ENCODE measurements at places on chromosomes 6 and 20.

GRCh38 chr6:111057074-111057752 lies 30.1 kb upstream of the SLC16A10 start:
- DNase-seq, result no peak

- no peak for DNase-seq
Measured at GRCh38 chr20:17676942-17677341, 5.1 kb downstream of the RRBP1 start.

GRCh38 chr20:13098720-13099355 lies 90.1 kb downstream of the SPTLC3 start:
- no peak for DNase-seq

DNA sequence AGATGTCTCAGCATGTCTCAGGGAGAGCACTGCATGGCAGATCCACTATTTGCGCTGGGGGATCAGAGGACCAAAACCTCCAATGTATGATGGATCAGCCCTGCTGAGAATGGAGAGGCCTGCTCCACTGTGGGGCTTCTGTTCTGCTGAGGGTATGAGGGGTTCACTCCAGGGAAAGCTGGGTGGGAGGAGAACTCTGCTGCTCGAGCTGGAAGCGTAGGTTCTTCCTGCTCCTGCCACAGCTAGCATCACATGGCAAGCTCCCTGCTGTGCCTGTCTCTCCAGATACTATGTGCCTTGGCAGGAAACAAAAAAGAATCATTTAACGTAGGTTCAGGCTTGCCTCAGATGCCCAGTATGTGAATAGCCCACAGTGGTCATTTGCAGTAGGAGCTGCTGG lies 105.8 kb downstream of the EPM2A start:
- DNase-seq, result no peak

DNA sequence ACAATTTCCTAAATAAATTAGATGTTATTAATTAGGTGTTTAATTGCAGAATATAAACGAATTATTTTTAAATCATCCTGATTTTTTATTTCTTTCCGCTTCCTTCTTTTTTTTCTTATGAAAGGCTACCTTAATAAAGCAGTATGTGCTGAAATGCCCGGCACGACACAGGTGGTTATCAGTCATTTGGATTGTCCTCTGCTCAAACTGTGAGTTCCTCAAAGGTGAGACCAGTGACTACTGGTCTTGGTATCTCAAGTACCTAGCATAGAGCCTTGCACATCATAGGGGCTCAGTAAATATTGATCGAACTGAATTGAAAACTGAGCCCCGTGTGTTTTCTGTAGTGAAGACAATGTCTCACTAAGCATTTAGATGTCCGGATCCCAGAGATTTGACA lies 9.6 kb upstream of the EZR start:
- DNase-seq, result no peak
